Activated naive CD8-positive, alpha-beta T cell treated with anti-CD3 and anti-CD28 coated beads, Interleukin-2, amount 10 ng/mL, durations not matched to agents 7 days and 5 days (primary cell): ENCODE measurements at places on chromosomes 2 and 18.
A peak's percentile ranks its signal among the peaks of the same experiment; 100 is the strongest.

DNA sequence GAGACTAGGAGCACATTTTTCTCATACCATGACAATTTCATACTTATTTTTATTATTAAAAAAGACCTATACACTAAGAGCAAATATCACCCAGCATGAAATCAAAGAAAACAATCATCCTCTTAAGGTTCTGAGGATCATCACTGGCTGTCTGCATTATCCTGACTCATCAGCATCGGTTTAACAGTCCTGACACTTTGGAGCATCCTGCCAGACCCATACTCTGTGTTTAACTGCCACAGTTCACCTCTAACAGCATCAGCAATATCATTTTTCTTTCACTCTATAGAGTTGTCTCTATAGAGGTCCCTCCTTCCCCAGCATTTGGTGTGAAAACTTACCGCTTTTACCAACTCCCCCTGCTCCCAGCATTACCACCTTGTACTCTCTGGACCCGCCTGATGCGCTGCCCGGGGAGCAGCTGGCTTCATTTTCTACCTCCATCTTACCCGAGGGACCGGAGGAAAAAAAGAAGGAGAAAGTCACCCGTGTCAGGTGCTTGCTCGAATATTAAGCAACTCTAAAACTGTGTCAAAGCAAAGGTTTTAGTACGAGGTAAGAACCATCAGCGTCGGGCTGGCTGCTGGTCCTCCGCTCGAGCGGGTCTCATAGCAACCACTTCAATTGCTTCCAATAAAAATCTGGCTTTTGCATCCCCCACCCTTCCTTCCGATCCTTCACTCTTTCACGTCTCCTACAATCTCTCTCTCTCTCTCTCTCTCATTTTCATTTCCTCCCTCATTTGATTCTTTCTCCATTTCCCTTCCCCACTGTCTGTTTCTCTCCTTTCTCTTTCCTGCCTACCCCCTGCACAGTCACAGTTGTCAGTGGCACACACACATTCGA, at the start of gene RIT2:
Gene RIT2 (minus strand): TSS at position 610 of the 846 bp plus-strand sequence.
- DNase-seq, result no peak

- DNase-seq, result no peak
These were observed 86.8 kb downstream of the MAIP1 start for GRCh38 chr2:200042102-200042735.

DNA sequence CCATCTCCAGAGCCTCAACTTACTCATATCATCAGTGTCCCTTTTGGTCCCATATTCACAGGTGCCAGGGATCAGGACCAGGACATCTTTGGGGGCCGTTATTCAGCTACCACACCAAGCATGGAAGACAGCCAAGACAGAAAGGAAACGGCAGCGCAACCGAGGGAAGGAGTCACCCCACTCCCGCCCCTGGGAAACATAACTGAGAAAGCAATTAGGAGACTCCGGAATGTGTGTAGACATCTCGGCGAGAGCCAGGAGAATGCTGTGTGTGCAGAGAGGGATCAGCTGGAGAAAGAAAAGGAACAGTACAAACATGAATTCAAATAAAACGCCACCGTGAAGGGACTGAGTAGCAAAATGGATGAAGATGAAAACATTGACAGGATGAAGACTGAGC, 13.4 kb upstream of the BOK start:
- no peak for DNase-seq

GRCh38 chr2:240557808-240558207, at the start of gene ANKMY1:
Gene ANKMY1, minus strand, starts transcription at chr2:240557988. Its CDS starts 653 bp downstream, at chr2:240557335.
- DNase-seq, result peak; percentile 80

DNA sequence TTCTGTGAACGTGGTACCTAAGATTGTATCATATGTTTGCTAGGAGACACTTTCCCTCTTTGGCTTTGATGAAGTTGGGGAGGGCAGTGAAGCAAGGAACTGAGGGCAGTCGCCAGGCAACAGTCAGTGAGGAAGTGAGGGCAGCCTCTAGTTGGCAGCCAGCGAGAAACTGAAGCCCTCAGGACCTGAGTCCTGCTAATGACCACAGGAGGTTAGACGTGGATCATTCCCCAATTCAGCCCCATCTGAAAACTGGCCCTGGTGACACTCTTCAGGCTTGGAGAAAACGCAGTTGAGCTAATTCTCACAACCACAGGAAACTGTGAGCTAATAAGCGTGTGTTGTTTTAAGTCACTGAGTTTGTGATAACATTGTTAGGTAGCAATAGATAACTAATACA, 84.5 kb upstream of the REG3G start:
- DNase-seq, result no peak
